ENCODE measurements at places on chromosomes 12 and 14.

DNA sequence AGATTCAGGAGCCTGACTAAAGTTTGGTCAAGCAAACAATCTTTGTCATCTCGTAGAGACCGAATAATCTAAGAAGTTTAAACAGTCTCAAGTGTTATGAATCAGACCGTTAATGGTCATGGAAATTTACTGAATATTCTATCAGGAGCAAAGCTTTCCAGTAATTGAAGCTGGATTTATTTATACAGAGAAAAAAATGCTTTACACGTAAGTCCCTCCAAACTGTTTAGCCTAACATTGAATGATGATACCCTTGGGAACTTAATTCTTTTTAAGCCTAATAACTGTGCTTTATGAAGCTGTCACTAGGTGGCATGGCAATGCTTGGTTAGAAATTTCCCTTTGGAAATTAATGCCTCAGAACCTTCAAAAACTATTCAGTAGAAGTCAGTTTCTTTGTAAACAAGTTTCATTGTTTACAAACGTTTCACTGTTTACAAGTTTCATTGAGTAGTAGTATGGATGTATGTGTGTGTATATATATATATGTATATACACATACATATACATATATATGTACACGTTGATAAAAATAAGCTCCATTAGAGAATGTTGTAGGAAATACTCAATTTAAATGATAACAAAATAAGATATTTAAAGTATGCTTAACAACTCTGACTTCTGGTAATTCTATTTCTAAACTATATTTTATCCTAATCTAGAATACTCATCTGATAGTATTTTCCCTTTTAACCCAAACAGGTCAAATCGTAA is 32.1 kb downstream of the DEPDC4 start:
- DNase-seq = no peak

DNA sequence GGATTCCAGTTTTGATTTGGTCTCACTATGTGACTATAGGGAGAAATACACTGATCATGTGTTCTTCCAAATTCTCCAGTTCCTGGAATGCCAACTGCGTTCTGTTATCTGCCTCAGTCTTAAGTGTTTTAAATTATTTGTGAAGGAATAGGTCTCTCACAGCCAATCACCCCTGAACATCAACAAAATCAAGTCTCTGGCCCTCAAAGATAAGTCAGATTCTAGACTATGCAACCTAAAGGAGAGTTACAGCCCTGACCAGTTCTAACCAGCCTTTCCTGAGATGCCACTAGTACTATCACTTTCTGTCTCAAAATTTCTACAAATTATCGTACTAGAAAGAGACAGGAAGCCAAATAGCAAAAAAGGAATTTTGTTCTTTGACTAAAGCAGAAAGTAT is 22.3 kb downstream of the ZFC3H1 start:
- no peak for DNase-seq

GRCh38 chr12:27861428-27862167 is 81.6 kb upstream of the MANSC4 start:
- DNase-seq = no peak

GRCh38 chr12:114780746-114781399 is 96.9 kb upstream of the TBX3 start:
- DNase-seq = no peak

- no peak for DNase-seq
Observed at GRCh38 chr12:20148241-20148640, 220.1 kb upstream of the PDE3A start.

GRCh38 chr12:82800185-82800584 is 113.5 kb downstream of the TMTC2 start:
- no peak for DNase-seq

DNA sequence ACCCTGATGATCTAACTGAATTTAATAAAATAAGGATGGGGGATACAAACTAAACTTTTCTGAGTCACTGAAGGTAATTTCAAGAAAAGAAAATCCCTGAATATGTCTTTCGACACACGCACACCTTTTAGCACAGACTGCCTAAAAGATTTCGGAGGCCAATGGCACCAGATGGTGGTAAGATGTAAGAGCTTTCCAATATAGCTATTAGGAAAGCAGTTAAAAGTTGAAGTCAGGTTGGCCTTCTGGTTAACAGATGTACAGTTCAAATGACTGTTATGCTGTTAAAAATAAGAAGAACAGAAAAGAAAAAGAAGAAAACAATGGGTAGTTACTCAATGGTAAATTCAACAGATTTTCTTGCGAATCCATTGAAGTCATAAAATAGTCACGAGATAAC is 80.7 kb upstream of the KRR1 start:
- DNase-seq = no peak

GRCh38 chr14:35292770-35293561 is 784 bp downstream of the PSMA6 start:
- no peak for DNase-seq

- peak; percentile 62 for DNase-seq
Observed at GRCh38 chr12:109467978-109468676, 9.0 kb downstream of the KCTD10 start.

DNA sequence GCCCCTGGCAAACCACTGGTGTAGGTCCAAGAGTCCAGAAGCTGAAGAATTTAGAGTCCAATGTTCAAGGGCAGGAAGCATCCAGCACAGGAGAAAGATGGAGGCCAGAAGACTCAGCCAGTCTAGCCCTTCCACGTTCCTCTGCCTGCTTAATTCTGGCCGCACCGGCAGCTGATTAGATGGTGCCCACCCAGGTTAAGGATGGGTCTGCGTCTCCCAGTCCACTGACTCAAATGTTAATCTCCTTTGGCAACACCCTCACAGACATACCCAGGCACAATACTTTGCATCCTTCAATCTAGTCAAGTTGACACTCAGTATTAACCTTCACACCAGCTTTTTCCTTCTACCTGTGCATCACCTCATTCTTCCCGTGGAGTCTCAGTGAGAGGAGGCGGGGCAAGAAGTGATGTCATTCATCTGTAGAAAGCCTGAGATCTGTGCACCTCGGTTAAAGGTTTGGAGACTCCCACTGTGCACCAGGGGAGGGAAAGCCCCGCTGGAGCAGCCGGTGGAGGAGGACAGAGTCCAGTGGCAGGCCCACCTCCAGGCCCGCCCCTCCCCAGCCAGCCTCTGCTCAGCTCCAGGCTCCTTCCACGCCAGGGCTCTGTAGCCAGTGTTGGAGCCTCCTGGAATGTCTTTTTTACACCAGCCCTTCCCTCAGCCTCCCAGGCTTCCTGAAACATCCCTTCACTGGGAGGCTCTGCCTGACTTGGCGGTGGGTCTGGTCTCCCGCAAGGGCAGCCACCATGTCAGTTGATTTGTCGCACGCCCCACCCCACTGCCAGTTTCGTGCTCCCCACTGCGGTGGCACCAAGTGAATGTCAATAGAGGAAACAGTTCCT is 80.1 kb upstream of the DYNC1H1 start:
- no peak for DNase-seq

DNA sequence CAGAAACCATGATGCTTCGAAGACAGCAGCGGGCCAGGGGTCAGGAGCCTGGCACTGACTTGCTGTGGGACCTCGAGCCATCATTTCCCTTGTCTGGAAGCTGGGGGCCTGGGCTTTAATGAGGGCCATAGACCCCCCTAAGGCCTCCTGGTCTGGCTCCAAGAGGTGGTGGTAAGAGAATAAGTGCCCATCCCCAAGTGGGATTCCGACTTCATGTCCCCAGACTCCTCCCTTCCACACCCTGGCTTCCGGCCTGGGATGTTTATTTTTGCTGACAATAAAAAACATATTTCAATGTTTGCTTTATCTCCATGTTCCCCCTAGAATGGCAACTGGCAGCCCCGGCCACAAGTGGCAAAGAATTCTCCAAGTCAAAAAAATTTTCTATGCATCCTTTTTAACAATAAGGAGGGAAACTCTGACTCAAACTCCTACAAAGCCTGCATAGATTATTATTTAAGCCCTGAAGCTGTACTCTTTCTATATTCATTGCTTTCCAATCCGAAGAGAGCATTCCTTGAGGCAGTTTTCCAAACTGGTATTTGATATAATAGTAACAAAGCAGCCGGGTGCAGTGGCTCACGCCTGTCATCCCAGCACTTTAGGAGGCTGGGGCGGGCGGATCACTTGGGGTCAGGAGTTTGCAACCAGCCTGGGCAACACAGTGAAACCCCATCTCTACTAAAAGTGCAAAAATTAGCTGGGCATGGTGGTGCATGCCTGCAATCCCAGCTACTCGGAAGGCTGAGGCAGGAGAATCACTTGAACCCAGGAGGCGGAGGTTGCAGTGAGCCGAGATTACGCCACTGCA is 84.0 kb downstream of the ITPK1 start:
- DNase-seq = no peak

- DNase-seq = no peak
Observed at GRCh38 chr12:89732522-89732921, 23.9 kb upstream of the ATP2B1 start.

DNA sequence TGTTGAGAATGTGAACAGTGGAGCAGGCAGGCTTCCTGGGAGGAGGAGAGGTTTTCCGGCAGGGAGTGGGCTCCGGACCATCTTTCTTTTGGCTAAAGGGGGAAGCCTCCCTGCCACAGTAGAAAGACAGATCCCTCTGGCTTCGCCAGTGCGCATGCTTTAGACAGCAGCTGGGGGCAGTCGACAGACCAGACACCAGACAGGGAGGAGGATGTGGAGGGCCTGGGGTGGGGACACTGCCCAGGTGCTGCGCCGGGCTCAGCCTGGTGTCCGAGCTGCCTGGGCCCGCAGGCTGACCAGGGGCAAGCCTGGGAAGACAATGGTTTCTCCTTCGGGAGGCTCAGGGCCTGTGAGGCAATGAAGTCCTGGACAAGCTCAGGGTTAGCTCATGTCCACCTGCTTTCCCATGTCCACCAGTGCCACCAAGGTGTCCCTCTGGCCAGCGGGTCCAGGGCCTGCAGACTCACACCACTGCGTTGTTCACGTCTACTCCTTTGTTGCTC is 67.3 kb downstream of the PRIMA1 start:
- peak; percentile 28 for DNase-seq

- DNase-seq = no peak
Observed at GRCh38 chr12:99847936-99848335, 136.8 kb downstream of the ANKS1B start.

DNA sequence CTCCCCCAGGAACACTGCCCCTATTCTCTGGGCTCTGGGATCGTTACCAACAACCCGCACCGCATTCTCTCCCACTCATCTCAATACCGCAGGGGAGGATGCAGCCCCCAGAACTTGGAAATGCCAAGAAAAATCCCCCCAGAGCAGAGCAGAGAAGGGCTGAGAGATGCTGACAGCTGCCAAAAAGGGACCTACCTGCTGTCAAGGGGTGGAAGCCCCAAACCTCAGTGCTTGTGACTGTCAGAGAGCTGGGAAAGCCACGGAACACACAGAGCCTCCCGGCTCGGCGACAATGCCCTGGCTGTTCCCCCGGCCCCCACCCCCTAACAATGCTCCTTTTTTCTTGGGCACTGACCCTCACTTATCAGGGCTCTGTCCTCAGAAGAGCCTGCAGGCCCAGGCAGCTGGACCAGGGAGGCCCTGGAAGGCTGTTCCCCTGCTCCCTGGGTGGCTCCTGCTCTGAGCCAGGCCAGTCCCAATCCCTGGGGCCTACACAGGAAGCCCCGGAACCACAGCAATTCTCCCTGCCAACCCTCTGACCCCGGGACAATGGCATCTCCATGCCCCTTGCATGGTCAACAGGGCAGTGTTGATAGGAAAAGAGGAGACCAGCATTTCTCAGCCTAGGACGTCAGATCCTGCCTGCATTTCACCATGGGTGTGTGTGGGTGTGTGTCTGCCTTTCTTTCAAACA is 78.9 kb downstream of the ITPK1 start:
- no peak for DNase-seq

GRCh38 chr12:89472508-89472907 is 52.1 kb downstream of the GALNT4 start:
- DNase-seq = no peak

DNA sequence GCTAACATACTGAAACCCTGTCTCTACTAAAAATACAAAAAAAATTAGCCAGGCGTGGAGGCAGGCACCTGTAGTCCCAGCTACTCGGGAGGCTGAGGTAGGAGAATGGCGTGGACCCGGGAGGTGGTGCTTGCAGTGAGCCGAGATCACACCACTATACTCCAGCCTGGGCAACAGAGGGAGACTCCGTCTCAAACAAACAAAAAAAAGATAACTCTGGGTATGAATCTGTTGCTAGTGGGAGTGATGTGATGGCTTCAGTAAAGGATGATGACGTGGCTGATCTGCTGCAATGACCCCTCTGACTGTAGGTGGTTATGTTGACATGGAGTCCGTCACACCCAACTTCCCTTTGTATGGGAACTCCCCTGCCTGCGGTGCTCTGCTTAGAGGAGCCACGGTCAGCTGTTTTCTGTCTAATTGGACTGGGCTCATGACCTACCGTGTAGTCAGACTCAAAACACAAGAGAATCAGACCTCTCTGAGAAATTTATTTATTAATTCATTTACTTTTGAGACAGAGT is 59.1 kb upstream of the MED13L start:
- no peak for DNase-seq

GRCh38 chr12:114547636-114548035 is 136.3 kb downstream of the TBX3 start:
- DNase-seq = peak; percentile 79

DNA sequence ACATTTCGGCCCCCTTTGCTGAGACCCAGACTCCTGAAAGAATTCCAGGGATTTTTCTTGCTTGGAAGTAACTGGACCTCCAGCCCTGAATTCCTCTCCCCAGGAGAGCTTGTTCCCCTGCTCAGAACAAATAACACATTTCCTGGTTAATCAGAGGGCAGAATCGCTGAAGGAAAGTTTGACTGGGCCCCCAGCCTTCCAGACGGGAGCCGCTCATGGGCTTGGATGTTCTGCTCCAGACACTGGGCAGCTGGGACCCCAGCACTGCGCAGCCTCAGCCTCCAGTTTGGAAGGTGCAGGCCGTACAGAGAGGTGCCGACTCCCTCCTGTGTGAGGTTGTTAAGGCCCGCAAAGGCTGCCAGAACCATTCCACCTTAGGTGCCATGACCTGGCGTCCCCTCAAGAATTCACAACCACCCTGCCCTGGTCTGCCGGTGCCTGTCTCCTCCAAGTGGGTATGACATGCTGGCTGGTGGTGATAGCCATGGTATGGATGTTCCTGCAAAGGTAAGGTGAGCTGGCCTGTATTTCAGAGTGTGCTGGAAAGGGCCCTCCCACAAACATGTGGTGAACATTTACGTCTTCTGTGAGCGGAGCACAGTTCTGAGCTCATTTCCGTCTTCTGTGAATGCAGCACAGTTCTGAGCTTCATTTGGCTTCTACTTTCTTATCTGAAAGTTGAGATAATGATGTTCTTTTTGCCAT is 5.1 kb upstream of the LTBP2 start:
- peak; percentile 64 for DNase-seq

DNA sequence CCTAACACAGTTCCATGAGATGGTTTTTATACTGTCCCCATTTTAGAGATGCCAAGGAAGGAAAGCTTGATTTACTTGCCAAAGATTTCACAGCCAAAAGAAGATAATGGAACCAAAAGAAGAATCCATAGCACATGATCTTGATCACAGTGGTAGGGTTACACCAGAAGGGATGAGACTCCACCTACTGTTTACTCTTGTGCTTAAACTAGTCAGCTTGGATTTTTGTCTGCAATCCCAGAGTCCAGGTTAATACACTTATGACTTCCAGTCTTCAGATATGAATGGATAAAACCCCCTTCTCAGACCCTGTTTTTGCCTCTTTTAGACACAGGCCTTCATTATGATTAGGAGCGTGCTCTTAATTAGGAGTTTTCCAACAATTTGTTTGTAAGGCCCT is 454.2 kb downstream of the AEBP2 start:
- no peak for DNase-seq

- DNase-seq = peak; percentile 17
Observed at GRCh38 chr12:56785141-56785865, 22.2 kb downstream of the HSD17B6 start.
